ENCODE measurements at places on chromosomes 1 and 21. TPM values are rescaled to one million over a fixed set of nuclear protein-coding genes. Genes with fewer than 3 reads are reported as not detected.
A peak's percentile ranks its signal among the peaks of the same experiment; 100 is the strongest.

DNA sequence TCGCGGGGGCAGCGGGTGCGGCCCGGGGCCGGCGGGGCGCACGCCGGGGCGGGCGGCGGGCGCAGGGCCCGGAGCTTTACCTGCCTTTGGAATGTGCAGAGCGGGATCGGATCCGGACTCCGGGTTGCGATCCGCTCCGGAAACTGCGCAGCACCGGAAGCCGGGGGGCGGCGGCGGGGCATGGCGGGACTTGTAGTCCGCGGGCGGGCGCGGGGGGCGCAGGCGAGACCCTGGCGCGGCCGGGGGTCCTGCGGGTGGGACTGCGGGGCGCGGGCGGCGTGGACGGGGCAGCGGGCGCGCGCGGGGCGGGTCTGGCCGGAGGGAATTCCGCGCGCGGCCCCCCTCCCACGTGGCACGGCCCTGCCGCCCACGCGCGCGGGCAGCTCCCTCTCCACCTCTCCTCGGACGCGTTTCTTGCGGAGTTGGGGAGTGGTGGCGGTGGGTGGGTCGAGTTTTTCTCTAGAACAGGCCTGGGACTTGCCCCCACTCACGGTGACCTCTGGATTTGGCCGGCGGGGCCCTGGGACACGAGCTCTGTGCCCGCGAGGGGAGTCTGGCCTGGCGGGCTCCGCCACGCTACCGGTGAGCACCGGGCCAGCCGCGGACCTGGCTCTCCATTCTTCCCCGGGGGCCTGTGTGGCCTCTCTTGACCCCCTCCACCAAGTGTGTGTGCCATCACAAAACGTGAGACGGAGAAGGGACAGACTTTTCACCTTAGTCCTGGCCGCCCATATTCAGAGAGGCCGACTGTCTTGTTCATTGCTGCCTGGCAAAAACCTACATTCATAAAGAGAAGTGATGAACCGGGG, at the start of gene PRDM15:
Gene PRDM15 (minus strand): TSS at position 155 of the 809 bp plus-strand sequence. CDS start 18,981 bp downstream, outside the sequence.
- H3K36me3 ChIP-seq: no peaks in the 10 kb centered on the region
- H3K4me1 ChIP-seq: peaks cover 12% of the 10 kb centered on the region
- H3K27me3 ChIP-seq: peaks cover 7% of the 10 kb centered on the region
- H3K27ac ChIP-seq: peak within 1 kb of the TSS; percentile 87
- peak; percentile 94 for DNase-seq
- H3K4me3 ChIP-seq: peak within 1 kb of the TSS; percentile 94

DNA sequence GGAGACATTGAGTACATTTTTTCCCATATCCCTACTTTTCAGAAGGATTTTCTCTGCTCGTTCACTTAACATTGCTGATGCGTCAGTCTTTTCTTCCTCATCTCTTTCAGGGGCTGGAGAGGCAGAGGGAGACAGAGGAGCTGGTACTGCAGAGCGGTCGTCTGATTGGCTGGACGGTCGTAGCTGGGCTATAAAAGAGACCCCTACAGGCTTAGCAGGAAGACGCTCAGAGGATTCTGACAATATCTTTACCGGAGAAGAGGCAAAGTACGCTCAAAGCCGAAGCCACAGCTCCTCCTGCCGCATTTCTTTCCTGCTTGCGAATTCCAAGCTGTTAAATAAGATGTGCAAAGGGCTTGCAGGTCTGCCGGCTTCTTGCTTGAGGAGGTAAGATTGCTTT, at the start of gene RGS4:
Gene RGS4 (plus strand): TSS at position 220 of the 400 bp plus-strand sequence. CDS start 124 bp downstream, at position 344.
- peak within 1 kb of the TSS; percentile 56 for H3K27ac ChIP-seq
- H3K27me3 ChIP-seq: no peaks in the 10 kb centered on the region
- peak within 1 kb of the TSS; percentile 72 for H3K4me3 ChIP-seq
- H3K36me3 ChIP-seq: no peaks in the 10 kb centered on the region

DNA sequence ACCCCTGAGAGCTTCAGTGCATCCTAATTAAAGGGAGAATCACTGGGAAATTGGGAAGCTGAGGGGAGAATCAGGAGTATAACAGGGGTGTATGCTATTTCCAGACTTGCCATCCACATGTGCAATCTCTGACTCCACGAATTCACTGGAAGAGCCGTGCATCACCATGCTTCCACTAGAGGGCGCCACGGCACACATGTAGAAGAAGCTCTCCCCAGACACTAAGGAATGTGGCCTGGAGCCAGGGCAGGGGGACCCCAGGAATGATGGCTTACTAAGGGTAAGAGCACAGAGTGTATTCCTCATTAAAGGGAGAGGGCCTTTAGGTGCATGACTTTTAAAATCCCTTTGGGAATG, 81.5 kb downstream of the ABCA4 start:
- H3K4me1 ChIP-seq: peaks cover 11% of the 10 kb centered on the region
- DNase-seq: peak; percentile 81
- no peak overlapping the region for H3K27ac ChIP-seq
- no peak overlapping the region for H3K4me3 ChIP-seq
- H3K36me3 ChIP-seq: no peaks in the 10 kb centered on the region

DNA sequence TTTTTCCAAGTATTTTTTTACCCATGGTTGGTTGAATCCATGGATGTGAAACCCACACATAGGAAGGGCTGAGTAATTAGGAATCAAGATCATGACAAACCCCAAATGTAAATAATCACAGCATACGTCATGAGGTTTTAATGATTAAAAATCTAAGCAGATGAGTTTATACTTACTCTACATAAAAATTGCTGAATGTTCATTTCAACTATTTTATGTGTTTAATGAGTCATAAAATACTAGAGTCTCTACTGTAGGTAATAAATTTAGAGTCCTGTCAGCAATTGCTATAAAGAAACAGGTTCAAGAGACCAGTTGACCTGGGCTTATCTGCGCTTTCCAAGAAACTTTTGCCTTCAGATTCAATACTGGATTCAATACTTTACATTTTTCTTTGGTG, 18.2 kb downstream of the CTH start:
- H3K4me3 ChIP-seq: no peak overlapping the region
- no peak for DNase-seq
- H3K36me3 ChIP-seq: no peaks in the 10 kb centered on the region

GRCh38 chr1:242033447-242033846, 34.5 kb upstream of the MAP1LC3C start:
- H3K27ac ChIP-seq: no peak overlapping the region
- H3K4me3 ChIP-seq: no peak overlapping the region
- peaks cover 5% of the 10 kb centered on the region for H3K36me3 ChIP-seq
- DNase-seq: no peak
- H3K4me1 ChIP-seq: no peaks in the 10 kb centered on the region
- peaks cover 2% of the 10 kb centered on the region for H3K27me3 ChIP-seq

GRCh38 chr1:166193057-166193698, 26.4 kb upstream of the FAM78B start:
- H3K4me1 ChIP-seq: peaks cover 5% of the 10 kb centered on the region
- no peaks in the 10 kb centered on the region for H3K36me3 ChIP-seq
- H3K27ac ChIP-seq: no peak overlapping the region
- H3K4me3 ChIP-seq: no peak overlapping the region
- no peak for DNase-seq

DNA sequence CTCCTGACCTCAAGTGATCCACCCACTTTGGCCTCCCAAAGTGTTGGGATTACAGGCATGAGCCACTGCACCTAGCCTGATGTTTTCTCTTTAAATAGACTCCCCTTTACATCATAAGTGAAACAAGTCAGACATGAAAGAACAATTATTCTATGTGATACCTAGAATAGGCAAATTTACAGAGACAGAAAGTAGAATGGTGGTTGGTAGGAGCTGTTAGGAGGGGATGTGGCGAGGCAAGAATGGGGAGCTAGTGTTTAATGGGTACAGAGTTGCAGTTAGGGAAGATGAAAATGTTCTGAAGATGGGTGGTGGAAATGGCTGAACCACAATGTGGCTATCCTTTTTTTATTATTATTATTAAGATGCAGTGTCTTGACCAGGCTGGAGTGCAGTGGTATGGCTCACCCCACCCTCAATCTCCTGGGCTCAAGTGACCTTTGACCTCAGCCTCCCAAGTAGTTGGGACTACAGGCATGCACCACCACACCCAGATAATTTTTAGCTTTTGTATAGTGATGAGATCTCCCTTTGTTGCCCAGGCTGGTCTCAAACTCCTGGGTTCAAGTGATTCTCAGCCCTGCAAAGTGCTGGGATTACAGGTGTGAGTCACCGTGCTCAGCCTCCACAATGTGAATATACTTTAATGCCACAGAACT, 28.4 kb downstream of the ELF3 start:
- H3K4me1 ChIP-seq: peaks cover 8% of the 10 kb centered on the region
- DNase-seq: no peak
- no peak overlapping the region for H3K27ac ChIP-seq
- H3K36me3 ChIP-seq: peaks cover 3% of the 10 kb centered on the region
- H3K27me3 ChIP-seq: peaks cover 10% of the 10 kb centered on the region

- H3K36me3 ChIP-seq: no peaks in the 10 kb centered on the region
- H3K27me3 ChIP-seq: peaks cover 12% of the 10 kb centered on the region
- H3K4me1 ChIP-seq: peaks cover 6% of the 10 kb centered on the region
- H3K27ac ChIP-seq: no peak overlapping the region
- DNase-seq: no peak
Observed at GRCh38 chr1:22573237-22573636, 9.9 kb downstream of the EPHA8 start.

DNA sequence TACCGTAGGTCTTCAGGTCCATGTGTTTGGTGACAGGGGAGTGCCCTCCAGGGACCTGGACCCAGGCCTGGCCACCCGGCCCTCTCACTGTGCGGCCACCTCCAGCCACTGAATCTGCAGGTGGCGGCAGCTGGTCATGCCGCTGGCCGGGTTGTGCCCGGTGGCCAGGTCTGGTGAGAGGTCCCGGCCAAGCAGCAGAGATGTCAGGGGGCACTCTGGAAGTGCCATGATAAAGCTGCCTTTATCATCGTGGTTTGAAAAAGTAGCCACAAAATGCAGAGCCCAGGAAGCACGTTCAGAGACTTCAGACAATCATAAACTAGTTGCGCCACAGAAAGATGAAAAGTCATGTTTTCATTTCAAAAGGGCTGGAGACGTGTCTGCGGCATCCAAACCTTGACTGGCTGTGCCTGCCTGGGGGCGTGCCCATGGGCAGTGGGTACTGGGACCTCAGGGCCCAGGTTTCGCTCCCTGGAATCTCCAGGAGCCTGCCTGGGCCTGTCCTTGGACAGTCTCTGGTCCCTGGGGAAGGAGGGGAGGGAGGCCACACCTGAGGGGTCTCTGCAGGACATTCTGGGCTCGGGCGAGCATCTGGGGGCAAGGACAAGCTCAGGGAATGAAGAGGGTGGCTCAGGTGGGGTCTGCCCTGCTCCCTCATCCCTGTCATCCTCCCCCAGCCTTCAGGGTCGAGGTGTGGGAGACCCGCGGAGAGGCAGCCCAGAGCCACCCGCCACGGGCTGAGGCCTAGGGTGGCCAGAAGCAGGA, 44.9 kb downstream of the COL18A1 start:
- H3K27me3 ChIP-seq: peaks cover 17% of the 10 kb centered on the region
- peaks cover 6% of the 10 kb centered on the region for H3K36me3 ChIP-seq
- H3K4me1 ChIP-seq: peaks cover 4% of the 10 kb centered on the region
- H3K4me3 ChIP-seq: no peak overlapping the region

- no peaks in the 10 kb centered on the region for H3K27me3 ChIP-seq
- peaks cover 3% of the 10 kb centered on the region for H3K36me3 ChIP-seq
Observed at GRCh38 chr1:77643456-77643855, 39.0 kb downstream of the ZZZ3 start.

DNA sequence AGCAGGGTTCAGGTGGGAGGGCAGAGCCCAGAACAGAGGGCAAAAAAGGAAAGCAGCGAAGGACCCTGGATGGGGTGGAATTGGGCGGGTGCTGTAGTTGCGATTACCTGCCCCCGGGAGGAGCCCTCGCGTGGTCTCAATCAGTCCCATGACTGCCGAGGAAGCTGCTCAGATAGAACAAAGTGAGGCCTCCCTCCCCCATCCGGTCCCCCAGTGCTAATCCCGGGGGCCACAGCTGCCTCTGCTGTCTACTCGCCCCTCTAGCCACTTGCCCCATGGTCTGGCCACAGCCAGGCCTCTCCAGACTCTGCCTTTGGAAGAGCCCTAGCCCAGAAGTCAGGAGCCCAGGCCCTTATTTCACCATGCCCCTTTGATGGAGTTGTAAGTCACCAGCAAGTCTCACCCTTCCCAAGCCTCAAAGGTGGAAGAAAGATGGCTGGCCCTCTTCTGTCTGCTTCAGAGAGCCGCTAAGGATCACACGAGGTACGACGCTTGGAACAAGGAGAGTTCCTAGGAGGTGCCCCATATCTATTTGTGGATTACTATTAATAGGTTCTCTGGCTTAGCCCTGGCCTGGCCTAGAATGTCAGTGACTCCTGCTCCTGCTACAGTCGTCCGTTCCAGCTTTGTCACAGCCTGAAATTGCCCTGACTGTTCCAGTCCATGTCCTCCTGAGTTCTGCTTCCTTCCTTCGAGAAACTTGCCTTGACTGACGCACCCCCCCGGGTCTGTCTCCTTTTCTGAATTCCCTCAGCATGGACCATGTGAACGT, 16.4 kb downstream of the ECHDC2 start:
- DNase-seq: peak; percentile 52
- H3K27ac ChIP-seq: no peak overlapping the region
- H3K27me3 ChIP-seq: peaks cover 2% of the 10 kb centered on the region
- no peak overlapping the region for H3K4me3 ChIP-seq
- no peaks in the 10 kb centered on the region for H3K36me3 ChIP-seq
- H3K4me1 ChIP-seq: peaks cover 2% of the 10 kb centered on the region

DNA sequence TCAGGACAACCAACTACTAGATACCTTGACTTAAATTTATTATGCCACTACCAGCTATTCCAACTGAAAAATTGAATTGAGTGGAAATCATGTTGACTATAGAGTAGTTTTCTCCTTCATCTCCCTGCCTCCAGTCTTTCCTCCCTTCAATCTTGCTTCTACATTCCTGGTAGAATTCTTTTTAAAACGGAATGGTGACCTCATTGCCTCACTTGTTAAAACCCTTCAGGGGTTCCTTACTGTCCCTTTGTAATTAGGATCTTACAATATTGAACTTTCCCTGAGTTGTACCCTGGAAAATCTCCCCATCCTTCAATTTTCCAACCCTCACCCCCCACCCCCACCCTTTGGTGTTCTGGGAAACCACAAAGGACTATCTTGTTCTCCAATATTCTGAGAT, 82.8 kb upstream of the ZNF326 start:
- H3K4me3 ChIP-seq: no peak overlapping the region
- H3K36me3 ChIP-seq: no peaks in the 10 kb centered on the region
- no peak overlapping the region for H3K27ac ChIP-seq
- H3K27me3 ChIP-seq: peaks cover 2% of the 10 kb centered on the region

DNA sequence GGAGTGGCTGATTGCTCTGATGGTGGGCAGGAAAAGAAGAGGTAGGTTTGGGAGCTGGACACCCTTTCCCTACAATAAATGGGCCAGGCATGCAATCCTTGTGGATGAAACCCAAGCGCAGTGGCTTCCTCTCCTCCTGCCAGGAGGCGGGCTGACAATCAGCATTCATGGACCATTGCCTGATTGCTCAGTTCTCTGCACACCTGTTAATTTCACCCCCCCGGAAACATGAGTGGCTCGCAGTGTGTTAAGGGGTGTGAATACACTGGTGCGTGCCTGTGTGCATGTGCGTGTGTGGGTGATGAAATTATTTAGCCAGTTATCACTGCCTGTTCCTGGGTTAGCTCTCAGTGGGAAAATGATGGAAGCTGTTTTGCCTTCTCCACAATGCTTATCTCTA, 310.7 kb downstream of the PCP4 start:
- H3K36me3 ChIP-seq: peaks cover 8% of the 10 kb centered on the region
- H3K4me3 ChIP-seq: no peak overlapping the region
- DNase-seq: no peak
- no peak overlapping the region for H3K27ac ChIP-seq
- H3K27me3 ChIP-seq: peaks cover 4% of the 10 kb centered on the region

ACKR1 gene
- 13.5 TPM for total RNA-seq

NID1 gene
- total RNA-seq: 1.4 TPM

TMCC2 gene
- 80.1 TPM for total RNA-seq

PBXIP1 gene
- total RNA-seq: 29.9 TPM

CAPN8 gene
- total RNA-seq: not detected

KCNJ10 gene
- not detected for total RNA-seq

LRRN2 gene
- total RNA-seq: 6.9 TPM

LY9 gene
- not detected for total RNA-seq

NR1I3 gene
- total RNA-seq: not detected

KRTAP7-1 gene
- total RNA-seq: not detected
